T-helper 2 cell treated with Interferon-gamma antibody and Interleukin-4, amounts not matched to agents 5 μg/mL and 100 μg/mL, for 36 hours (primary cell): ENCODE measurements at places on chromosomes 11 and 22.

DNA sequence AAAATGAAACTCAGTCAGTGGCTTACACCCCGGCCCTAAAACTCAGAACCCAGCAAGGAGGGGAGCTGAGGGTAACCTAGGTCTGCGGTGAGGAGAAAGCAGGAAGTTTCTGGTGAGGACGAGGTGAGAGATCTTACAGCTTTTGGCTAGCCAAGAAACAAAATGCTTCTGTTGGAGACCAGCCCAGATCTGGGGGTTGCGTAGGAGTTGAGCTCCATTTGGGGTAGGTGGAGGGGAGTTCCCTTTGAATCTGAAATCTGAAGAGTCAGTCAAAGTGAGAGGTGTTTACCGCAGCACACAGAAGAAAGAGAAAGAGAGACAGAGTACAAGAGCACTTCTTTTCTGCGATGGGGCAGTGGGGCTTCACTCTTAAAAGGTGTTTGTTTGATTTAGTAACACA, 29.6 kb downstream of the EHF start:
- peak; percentile 90 for DNase-seq

DNA sequence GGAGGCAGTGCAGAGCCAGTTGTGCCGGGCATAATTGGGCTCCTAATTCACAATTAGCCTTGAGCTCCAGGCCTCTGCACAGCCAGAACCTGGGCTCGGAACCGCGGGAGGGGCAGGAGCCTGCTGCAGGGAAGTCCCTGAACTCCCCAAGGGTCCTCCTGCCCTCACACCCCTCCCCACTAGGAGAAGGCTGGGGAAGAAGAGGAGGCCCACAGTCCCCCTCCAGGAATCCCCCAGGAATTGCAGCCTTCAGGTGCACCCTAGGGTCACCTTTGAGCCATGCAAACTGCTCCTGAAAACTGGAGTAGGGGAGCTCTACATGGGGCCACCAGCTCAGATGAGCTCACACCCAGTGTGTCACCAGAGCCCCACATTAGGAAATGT, 93.8 kb upstream of the LMO1 start:
- DNase-seq, result no peak

GRCh38 chr11:131899950-131900580, 529.6 kb downstream of the NTM start:
- DNase-seq, result no peak

DNA sequence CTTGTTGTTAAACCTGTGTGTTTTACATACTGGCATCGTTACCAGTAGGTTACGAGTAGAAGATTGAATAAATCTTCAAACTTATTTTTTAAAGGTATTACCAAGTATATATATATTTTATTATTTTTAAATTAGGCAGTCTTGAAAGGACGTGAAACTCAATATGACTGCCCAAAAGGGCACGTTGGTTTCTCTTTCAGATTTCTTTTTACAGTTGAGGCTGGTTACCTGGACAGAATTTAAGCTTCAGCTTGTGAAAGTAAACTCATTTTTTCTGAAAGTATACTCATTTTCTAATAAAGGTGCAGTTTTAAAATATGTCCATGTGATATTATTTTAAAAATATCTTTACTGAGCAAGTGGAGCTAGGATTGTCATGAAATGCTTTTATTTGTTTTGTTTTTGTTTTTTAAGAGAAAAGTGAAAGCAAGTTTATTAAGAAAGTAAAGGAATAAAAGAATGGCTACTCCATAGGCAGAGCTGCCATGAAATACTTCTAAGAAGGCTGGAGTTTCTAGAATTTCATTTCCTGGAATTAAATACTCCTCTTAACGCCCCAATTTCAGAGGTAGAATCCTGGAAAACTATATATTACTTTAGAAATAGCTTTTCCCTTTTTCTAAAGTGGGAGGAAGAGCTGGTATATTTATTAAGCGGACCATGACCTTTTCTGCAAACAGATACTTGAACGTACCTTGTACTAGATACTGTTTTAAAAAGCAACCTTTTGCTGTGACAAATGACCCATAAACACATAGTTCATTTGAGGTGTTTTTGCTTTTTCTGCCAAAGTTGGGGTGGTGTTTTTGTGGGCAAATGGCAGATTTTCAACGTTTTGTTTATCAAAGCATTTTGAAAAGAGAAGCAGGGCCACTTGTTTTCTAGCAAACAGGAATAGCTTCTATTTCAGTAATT, 1.9 kb downstream of the FBXO7 start:
- no peak for DNase-seq

DNA sequence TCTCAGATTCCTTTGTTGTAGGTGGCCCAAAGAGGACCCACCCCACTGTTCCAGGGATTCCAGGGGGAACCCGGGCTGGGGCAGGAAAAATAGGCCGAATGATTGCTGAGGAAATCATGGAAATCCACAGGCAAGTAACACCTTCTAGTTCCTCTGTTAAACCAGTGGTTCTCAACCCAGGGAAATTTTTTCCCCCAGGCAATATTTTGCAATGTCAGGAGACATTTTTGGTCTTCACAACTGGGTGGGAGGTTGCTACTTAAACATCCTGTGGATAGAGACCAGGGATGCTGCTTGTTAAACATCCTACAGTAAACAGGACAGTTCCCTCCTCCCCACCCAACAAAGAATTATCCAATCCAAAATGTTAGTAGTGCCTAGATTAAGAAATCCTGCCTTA, 84.7 kb downstream of the BTBD10 start:
- no peak for DNase-seq

DNA sequence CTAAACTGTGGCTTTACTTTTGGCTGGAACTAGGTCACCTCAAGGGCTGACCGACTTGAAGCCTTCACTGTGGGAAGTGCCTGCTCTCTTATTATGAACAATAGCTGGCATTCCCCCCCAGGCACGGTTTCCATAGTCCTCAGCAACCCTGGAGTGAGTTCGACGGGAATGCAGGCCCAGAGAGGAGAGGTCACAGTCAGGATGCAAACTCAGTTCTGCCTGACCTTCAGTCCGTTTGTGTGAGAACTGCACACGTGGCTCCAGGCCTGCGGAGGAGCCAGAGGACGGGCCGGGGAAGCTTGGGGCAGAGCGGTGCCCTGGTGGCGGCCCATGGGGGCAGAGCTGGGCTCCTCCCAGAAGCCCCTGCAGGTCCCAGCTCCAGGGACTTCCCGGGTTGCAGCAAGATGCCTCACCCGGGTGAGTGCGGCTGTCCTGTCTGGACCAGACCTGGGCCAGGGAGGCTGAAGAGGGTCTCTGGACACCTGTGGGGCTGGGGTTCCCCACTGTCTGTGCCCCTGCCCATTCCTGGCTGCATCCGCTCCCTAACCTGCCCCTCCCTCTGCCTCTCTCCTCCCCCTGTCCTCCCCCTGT, 17.2 kb downstream of the SLC25A18 start:
- no peak for DNase-seq

DNA sequence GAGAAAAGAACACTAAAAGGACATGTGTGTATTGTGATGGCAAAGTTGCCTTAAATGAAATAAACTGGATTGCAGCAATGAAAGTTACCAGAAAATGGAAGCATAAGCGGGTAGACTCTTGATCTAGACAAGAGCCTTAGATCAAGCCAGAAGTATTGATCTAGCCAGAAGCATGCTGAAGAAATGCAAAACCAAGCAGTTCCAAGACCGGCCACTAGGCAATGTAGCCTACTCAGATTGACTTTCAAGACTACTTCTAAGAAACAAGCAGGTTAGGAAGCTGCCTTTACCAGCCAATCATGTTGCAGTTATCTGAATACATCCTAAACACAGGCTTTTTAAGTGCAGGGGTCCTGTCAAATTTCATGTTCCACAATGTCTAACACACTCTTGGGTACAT, 54.6 kb downstream of the KCNA4 start:
- DNase-seq, result no peak

- no peak for DNase-seq
Measured at GRCh38 chr22:40758390-40758789, 60.8 kb downstream of the SLC25A17 start.

- no peak for DNase-seq
Measured at GRCh38 chr22:23302171-23303002, 122.1 kb downstream of the BCR start.

DNA sequence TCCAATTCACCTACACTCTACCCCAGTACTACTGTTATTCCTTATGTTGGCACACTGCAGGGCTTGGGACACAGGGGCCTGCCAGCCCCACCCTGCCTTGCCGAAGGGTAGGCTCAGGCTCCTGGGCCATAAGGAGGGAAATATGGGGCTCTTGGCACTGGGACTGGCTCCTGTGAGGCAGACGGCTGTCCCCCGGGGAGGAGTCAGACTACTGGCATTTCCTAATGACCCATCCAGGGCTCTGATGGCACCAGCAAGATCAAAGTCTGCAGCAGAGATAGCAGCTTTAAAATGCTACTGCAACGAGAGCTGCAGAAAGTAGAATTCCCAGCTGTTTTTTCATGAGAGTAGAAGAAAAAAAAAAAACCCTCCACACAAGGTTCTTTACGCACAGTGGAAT, 42.2 kb upstream of the CYP2D6 start:
- no peak for DNase-seq

- DNase-seq, result no peak
Measured at GRCh38 chr11:102319544-102319943, 2.3 kb downstream of the BIRC3 start.

DNA sequence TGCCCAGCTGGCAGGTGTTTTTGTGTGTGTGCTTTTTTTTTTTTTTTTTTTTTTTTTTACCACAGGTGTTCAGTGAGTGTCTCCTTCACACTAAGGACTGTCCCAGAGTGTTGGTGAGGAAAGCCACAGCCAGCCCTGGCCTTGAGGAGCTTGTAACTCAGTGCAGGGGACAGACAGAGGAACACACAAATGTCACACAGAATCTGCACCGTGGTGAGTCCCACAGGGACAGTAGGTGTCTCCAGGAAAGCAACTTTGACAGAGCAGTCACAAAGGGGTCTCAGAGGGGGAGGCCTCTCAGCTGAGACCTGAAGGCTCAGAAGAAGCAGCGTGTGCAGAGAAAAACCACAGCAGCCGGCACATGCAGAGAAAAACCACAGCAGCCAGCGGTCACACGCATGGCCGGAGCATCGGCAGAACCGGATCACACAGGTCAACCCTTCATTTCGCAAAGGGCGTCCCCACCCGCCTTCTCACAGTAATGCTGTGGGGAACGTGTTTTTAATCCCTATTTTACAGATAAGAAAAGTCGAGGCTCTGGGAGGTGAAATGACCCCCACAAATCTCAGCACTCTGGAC, 101.7 kb upstream of the PRR5 start:
- DNase-seq, result no peak

DNA sequence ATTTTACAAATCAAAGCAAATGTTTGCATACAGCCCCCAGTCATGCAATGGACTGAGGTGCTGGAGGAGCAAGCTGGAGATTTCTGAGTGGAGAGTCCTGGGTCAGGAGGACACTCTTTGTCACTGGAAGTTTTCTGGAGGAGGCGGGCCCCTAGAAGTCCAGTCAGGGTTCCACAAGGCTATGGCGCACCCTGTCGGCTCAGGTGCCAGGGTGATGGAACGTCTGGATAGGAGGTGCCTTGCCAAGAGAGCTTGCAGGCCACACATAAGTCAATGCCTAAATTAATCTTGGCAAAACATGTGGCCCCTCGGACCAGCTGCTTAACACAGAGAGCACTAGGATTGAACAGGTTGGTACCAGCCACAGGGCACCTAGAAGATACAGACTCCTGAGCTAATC, 174.7 kb upstream of the CADM1 start:
- no peak for DNase-seq

- no peak for DNase-seq
Measured at GRCh38 chr11:111282562-111283075, 15.7 kb upstream of the POU2AF3 start.

- DNase-seq, result no peak
Measured at GRCh38 chr11:16364254-16364653, 7.9 kb upstream of the SOX6 start.

- DNase-seq, result no peak
Measured at GRCh38 chr22:26781596-26781995, 124.2 kb downstream of the MIAT start.

- DNase-seq, result no peak
Measured at GRCh38 chr11:120139316-120140069, 1.6 kb upstream of the TRIM29 start.

- no peak for DNase-seq
Measured at GRCh38 chr11:28257761-28258160, 149.6 kb downstream of the METTL15 start.

DNA sequence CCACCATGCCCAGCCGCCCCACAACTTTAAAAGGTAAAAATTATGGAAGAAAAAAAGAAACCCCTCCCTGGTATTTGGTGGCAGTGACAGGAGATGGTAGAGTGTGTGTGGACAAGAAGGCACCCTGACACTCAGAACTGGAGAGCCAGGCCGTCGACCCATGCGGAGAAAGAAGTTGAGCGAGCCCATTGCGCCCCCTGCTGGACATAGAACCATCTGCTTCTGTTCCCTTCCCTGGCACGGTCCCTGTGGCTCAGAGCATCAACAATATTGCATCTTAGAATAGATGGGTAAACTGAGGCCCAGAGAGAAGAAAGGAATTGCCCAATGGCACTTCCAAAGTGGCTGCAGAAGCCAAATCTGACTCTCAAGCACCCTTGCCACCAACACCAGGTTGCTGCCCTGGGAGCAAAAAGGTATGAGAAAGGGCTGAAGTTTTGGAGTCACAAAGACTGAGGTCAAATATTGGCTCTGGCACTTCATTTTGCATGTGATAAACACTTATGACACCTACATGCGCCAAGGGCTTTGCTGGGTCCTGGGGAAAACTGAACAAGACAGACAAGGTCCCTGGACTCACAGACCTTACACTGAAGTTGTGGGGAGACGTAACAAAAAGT, 8.6 kb downstream of the MRPL11 start:
- DNase-seq, result peak; percentile 63
